ENCODE measurements at places on chromosomes 12 and 14.

GRCh38 chr12:49784756-49785409 is 43.3 kb downstream of the NCKAP5L start:
- DNase-seq = no peak

- DNase-seq = no peak
Observed at GRCh38 chr12:101781834-101782233, 42.6 kb upstream of the SYCP3 start.

GRCh38 chr12:108065069-108065468 is 64.0 kb upstream of the WSCD2 start:
- no peak for DNase-seq

GRCh38 chr12:103401421-103401820 is 94.3 kb downstream of the C12orf42 start:
- no peak for DNase-seq

GRCh38 chr14:98249057-98249456 is 1022.9 kb downstream of the BCL11B start:
- no peak for DNase-seq

Measured in D341Med (cell line).